Fibroblast of skin of abdomen (primary cell): ENCODE measurements at places on chromosomes 2 and 18.

GRCh38 chr2:124131276-124131675 is 106.2 kb downstream of the CNTNAP5 start:
- DNase-seq = peak; percentile 40

GRCh38 chr2:106664669-106665068 is 177.5 kb downstream of the CD8B2 start:
- DNase-seq = no peak

DNA sequence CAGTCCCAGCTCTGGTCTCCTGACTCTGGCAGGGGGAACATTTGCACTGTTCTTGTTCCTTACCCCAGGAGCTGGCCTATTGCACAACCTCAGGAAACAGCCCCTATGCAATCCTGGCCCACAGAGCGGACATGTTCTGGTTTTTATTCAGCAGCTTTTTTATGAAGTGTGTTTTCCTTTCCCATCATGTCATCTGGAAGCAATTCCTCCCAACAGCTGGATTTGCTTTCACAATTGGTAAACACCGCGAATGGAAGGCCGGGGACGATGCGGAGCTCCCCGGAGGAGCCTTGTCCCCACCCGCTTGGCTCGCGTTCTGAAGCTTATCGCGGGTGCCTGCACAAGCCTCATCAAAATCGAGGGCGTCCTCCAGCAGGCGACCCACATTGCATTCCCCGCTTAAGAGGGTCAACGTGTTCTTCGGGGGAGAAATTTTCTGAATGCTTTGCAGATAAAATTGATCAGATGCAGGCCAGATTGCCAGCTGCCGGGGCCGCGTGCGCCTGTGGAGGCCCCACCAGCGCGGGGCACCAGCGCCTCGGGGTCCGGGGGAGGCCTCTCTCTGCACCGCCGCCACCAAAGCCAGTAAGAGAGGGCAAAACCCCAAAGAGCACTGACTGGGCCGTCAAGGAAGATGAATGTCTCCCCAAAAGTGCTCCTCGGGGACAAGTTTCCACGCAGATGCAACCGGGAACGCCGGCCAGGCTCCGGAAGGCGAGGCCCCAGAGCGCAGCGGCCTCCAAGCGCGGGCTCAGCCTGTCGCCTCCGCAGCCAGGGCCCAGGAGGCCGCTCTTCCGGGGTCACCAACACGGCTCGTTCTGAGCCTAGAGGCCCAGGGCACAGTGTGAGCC is 60.3 kb upstream of the SP3 start:
- peak; percentile 93 for DNase-seq

- no peak for DNase-seq
These were observed 3.3 kb upstream of the NETO1 start for GRCh38 chr18:72871091-72871490.

- no peak for DNase-seq
These were observed 58.2 kb downstream of the GREB1L start for GRCh38 chr18:21300035-21300907.

- peak; percentile 96 for DNase-seq
These were observed 4.6 kb downstream of the MAP3K20 start for GRCh38 chr2:173079973-173080860.

- DNase-seq = no peak
These were observed 25.4 kb upstream of the FMNL2 start for GRCh38 chr2:152309352-152310214.

DNA sequence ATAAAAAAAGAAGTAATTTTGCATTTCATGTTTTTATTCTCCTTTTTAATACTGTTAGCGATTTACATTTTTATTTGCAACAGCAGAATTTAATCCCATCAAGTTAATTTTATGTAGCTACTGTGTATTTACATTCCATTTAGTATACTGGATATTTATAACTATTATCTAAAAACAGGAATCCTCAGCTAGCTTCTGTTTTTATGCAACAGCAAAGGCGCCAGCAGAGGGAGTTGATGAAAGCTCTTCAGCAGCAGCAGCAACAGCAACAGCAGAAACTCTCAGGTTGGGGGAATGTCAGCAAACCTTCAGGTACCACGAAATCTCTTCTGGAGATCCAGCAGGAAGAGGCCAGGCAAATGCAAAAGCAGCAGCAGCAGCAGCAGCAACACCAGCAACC is 26.2 kb upstream of the SNORC start:
- no peak for DNase-seq

DNA sequence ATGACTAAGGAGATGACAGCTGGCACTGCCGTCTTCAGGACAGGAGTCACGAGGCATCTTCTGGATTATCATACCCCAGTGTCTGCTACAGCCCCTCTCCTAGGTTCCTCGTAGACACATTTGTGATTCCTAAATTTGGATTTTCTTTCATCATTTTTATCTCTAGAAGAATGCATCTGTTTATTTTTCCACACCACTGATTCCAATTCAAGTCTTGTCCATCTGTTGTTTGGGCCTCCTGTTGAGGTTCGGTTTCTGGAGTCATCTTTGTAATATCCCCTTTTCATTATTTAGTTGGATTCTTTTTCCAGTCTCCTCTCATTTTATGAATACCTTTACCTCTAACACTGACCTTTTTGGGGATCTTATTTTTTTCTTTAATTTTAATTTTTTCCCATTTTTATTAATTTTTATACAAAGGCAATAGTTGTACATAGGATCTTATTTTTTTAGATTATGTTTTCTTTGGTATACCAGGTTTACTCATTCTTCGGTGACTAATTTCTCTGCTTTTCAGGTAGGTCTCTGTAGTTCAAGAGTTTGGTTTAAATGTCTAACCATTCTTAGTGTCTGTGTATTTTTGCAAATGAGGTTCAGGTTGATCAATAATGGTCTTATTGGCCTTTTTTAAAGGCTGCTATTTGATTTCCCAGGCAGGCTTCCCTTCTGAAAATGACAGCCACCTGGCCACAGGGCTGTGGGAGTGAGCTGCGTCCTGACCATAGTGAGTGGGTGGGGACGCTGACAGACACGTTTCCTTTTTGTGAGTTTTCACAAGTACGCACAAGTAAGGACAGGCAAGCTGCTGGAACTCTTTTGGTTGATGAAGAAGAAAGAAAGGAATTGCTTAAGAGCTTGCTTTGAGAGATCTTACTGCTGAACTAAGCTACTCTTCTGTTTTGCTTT is 34.5 kb downstream of the FARP2 start:
- no peak for DNase-seq

DNA sequence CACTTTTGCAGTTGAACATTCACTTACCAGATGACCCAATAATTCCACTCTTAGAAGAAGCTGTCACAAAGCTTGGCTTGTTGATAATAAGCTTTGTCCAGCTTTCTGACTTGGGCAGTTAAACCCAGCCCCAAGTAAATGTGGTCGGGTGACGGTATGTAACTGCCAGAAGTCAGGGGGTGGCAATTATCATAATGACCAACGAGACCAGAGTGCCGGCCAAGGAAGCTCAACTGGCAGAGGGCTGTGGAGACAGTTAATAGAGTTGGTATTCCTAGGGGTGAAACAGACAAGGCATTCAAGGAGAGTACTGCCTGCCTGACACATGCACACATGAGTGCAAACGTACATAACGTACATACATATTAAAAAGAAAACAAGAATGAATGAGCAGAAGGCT is 116.7 kb downstream of the EIPR1 start:
- DNase-seq = no peak

DNA sequence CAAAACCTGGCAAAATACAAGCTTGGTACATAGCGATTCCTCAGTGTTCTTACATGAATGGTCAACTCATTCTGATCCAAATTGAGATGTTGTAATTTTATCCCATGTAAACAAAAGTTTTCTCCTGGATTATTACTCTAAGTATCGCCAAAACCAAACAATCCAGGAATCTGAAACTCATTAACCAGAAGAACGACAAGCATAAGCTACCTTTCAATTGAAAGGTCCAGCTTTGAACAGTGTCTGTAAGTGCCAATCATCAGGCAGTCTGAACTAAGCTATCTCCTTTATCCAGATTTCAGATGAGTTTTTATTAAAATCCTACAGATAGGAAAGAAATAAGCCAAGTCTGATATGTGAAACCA is 2.4 kb downstream of the MEX3C start:
- DNase-seq = no peak

- no peak for DNase-seq
These were observed 210.1 kb upstream of the RAB6C start for GRCh38 chr2:129769185-129769991.

- no peak for DNase-seq
These were observed 5.3 kb upstream of the ORC2 start for GRCh38 chr2:200968735-200969134.

GRCh38 chr18:13635046-13635445 is 91.3 kb downstream of the FAM210A start:
- DNase-seq = no peak

DNA sequence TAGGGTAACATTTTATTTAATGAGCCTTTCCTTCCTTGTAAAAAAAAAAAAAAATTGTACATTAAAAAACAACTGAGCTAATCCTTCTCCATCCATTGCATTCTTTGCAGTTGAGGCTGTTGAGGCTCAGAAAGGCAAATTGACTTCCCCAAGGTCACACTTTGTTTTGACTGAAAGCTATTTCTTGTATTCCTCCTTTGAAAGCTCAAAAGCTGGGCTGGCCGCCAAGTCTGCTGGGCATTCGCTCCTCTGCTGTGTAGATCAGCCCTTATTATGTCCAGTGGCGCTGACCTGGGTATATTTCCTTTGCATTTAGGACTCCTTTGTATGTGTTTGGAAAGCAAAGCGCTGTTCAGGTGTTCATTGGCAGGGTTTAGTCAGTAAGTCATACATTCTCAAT is 44.0 kb downstream of the SGPP2 start:
- no peak for DNase-seq

DNA sequence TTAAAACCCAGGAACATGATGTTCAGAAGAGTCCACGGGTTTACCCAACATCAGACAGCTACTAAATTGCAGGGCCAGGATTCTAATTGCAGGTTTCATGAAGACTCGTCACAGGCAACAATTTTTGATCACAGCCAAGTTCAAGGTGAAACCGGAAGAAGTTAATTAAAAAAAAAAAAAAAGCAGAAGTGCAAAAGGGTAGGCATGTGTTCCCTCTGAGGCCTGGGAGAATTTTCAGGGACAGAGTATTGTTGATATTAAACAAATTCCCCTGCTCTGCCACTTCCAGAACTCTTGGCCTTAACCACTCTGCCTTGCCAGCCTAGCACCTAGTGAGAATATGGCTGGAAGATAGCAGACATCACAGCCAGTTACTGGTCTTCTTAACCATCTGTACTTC is 99.4 kb upstream of the TRIB2 start:
- DNase-seq = no peak

GRCh38 chr2:43853141-43854081 is 14.6 kb downstream of the ABCG8 start:
- no peak for DNase-seq

- no peak for DNase-seq
These were observed 113.4 kb upstream of the MCFD2 start for GRCh38 chr2:47028846-47029560.

DNA sequence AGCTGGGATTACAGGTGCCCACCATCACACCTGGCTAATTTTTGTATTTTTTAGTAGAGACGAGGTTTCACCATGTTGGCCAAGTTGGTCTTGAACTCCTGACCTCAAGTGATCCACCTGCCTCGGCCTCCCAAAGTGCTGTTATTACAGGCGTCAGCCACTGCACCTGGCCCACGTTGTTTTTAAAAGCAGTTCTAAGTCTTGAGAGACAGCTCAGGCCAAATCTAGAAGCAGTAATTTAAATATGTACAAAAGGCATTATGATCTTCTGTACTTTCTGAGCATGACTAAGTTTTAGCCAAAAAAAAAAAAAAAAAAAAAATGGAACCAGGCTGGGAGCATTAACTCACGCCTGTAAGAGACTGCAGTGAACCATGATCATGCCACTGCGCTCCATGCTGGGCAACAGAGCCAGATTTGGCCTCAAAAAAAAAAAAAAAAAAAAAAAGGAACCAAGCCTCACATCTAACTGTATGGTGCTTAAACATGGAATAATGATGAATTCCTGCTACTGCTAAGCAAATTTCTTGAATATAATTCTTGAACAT is 4.0 kb downstream of the ABHD3 start:
- DNase-seq = no peak

- DNase-seq = peak; percentile 87
These were observed 15.1 kb downstream of the SPTBN1 start for GRCh38 chr2:54471221-54471711.

DNA sequence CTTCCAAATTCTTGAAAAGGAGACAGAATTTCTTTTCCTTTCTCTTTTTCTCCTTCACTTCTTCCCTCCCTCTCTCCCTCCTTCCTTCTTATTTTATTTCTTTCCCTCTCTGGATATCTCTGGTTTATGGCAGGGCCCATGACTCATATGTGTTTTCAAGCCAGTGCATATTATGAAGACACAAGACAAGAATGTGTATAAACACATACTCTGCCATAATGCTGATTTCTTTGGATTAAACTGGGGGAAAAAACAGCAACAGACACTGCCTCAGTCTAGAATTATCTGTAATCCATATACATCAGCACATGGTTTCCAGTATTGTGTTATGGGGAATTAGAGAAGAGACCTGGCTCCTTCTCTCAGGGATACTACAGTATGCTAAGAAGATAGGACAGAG is 82.8 kb upstream of the CPO start:
- peak; percentile 48 for DNase-seq

DNA sequence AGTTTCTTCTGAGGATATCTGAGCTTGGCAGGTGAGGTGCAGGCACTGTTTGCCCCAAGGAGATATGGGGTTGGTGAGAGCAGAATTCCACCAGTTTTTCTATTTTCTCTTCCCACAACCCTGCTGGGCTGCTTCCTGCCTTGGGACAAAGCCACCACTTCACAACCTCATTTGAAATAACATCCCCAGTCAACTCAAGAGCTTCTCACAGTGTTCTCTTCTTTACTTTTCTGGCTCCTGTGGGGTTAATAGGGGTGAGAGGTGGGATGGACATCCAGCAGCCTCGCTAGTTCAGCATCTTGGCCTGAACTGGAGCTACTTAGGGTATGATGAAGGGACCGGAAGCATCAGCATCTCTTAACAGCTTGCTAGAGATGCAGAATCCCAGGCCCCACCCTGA is 106.3 kb downstream of the SLC4A3 start:
- no peak for DNase-seq

DNA sequence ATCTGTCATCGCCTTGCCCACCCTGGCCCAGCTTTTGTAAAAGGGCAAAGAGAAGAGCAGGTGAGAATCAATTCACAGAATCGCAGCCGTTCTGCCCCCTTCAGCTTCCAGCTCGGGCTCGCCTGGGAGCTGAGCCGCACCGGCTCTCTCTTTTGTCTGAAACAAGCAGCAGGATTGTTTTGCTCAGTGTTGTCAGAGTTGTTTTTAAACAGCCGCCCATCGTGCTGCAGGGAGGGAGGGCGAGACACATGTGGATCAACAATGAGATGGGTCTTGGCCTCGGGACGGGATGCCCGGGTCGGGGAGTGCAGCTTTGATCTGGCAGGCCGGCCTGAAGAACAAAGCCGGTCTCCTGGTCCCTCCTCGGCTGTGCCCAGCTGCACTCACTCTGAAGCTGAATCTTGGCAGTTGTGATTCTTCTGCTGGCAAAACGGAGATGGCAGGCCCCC is 39.7 kb upstream of the HDAC4 start:
- DNase-seq = no peak

DNA sequence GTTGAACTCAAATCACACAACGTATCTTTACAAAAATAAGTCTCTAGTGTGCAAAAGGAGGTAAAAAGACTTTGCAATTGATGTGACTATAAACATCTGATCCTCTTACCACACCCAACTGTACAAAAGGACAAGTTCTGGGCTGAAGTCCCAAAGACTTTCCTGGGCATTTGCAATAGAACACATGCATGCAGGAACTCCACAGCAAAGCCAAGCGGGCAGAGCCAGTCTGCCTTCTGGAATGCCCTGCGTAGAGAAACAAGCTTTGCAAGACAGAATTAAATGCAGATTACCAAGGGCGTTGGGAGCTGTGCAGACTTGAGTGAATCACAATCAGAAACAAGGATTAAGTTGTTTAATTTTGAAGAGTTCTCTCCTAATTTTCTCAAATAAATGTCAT is 208.4 kb upstream of the ZNF521 start:
- DNase-seq = no peak
